ENCODE measurements at places on chromosomes 3 and 15. TPM values are rescaled to one million over a fixed set of nuclear protein-coding genes. Genes with fewer than 3 reads are reported as not detected.
A peak's percentile ranks its signal among the peaks of the same experiment; 100 is the strongest.

GLDN gene
- 0.27 TPM for total RNA-seq

CCDC33 gene
- not detected for total RNA-seq

TGM4 gene
- 0.33 TPM for total RNA-seq

MAP6D1 gene
- not detected for total RNA-seq

ADAMTS7 gene
- 1.7 TPM for total RNA-seq

ANKUB1 gene
- not detected for total RNA-seq

ARPC4 gene
- total RNA-seq: 192 TPM

GRCh38 chr3:183946037-183946436 lies 61.4 kb upstream of the PARL start:
- DNase-seq: no peak

GRCh38 chr3:170499562-170500156 lies 81.0 kb downstream of the CLDN11 start:
- DNase-seq: no peak

DNA sequence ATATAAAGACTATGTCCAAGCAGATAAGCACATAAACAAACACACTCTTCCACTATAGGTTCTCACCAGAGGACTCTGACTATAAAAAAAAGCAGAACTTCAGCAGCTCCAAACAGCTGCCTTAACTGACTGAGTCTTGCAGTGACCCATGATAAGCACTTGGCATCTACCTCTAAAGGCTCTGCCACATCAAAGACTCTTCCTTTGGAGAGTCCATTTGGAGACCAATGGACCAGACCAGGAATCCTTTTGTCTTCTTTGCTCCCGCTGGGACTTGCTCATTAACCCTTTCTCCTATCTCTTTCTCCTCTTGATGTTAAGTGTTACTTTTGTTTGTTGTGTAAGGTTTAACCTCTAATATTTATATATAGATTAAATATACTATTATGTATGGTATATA lies 424.1 kb downstream of the RSL24D1 start:
- no peak for DNase-seq

DNA sequence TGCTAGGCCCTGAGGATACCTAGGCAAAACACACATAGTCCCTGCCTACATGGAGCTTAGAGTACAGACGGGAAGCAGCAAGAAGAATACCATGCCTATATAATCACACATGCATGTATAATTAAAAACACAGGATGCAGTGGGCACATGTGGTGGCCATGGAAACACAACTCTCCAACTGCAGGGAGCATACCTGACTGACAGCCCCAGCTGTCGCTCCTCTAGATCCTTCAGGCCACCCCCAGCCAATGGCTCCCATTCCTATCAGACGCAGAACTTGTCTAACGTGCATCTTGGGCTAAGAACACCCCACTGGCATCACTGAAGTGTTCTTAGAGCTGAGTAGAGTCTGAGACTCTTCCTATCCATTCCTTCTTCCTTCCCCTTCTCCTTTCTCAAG lies 125.5 kb upstream of the FRMD4B start:
- DNase-seq: no peak

GRCh38 chr3:128496602-128497304 lies 3.8 kb upstream of the GATA2 start:
- peak; percentile 38 for DNase-seq

DNA sequence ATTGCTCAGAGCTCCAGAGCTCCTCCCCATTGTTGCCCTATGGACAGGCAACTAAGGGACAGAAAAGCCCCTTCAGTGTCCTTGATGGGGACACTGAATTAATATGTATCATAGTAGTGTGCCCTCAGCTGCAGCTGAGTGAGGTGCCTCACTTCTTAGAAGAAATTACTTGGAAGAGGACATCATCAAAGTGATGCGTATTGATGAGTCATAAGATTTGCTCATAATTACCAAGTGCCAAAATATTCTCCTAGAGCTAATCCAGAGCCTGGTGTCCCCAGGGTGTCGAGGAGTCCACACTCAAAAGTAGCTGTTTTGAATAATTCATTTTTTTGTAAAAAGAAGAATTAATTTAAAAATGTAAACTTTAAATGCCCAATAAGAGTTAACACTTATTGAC lies 200.7 kb upstream of the SEMA6D start:
- no peak for DNase-seq

DNA sequence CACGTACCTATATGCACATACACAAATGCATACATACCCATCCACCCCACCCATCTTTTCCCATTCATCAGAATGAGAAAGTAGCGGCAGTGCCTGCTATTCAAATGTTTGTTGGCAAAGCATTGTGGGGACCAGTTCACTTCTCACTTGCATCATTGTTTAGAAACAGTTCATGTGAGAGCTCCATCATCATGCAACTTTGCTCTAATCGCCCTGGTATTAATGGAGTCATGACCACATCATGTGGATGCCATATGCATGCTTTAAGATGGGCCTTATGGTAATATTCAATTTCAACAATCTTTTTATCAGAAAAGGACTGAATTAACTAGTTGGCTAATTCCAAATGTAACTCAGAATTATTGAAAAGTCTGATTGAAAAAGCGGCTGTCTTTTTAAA lies 80.5 kb downstream of the LRTM1 start:
- no peak for DNase-seq

DNA sequence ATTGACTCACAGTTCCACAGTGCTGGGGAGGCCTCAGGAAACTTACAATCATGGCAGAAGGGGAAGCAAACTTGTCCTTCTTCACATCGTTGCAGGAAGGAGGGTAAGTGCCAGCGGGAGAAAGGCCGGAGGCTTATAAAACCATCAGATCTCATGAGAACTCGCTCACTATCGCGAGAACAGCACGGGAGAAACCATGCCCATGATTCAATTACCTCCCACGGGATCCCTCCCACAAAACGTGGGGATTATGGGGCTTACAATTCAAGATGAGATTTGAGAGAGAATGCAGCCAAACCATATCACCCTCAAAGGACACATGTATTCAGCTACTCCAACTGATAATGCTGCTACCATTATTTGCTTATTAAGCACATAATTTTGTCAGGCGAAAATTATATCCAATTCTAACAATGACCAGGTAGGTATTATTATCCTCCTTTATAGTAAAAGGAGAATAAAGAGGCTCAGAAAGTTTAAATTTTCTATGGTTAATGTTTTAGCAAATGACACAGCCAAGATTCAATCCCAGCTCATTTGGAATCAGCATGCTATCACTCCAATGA lies 327.2 kb upstream of the CDIN1 start:
- DNase-seq: no peak

- DNase-seq: no peak
Observed at GRCh38 chr15:38610748-38611147, 46.1 kb upstream of the RASGRP1 start.

DNA sequence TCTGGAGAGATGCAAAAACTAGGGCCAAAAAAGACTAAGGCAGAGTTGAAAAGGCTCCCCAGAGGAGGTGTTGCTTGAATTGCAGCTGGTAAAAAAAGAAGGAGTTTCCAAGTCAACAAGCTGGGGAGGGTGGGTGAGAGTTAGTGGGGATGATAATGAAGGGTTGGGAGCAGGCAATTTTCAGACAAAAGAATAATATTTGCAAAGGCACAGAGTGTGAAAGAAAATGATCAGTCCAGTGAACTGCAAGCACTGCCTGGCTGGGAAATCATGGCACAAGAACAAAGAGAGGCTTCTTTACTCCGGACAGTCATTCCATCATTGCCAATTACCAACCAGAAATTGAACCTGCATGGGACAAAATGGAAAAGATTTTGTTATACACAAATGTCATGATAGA lies 42.2 kb downstream of the C3orf85 start:
- DNase-seq: no peak

DNA sequence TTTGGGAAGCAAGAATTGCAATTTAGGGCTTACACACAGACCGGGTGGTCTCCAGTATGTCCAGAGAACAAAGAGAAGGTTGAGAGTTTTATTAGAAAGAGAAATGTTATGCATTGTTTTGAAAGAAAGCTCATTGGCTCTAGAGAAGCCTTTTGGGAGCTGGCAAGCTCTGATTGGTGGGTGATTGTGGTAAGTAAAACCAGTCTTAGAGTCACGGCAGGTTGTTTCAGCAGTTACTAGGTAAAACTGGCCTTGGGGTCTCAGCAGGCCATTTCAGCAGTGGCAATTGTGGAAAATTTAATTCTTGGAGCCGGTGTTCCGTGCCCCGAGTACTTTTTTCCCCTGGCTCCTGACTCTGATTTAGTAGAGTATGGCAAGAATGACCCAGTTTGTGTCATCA lies 78.1 kb downstream of the MRPL46 start:
- no peak for DNase-seq

DNA sequence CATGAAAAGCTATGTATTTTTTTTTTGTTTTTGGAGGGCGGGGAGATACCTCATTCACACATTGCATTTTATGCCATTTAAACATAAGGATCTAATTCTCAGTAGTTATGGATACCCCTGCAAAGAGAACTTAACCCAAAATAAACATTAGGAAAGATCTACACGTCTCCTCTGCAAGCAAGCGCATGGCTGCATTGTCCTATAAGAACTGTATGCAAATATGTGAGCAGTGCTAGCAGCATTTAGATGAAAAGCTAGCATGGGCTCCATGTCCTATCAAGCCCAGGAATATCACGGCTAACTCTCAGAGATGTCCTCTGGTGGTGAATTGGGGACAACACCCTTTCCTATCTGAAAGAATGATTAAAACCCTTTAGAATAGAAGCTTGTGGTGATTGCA lies 292.8 kb downstream of the MEX3B start:
- DNase-seq: no peak

DNA sequence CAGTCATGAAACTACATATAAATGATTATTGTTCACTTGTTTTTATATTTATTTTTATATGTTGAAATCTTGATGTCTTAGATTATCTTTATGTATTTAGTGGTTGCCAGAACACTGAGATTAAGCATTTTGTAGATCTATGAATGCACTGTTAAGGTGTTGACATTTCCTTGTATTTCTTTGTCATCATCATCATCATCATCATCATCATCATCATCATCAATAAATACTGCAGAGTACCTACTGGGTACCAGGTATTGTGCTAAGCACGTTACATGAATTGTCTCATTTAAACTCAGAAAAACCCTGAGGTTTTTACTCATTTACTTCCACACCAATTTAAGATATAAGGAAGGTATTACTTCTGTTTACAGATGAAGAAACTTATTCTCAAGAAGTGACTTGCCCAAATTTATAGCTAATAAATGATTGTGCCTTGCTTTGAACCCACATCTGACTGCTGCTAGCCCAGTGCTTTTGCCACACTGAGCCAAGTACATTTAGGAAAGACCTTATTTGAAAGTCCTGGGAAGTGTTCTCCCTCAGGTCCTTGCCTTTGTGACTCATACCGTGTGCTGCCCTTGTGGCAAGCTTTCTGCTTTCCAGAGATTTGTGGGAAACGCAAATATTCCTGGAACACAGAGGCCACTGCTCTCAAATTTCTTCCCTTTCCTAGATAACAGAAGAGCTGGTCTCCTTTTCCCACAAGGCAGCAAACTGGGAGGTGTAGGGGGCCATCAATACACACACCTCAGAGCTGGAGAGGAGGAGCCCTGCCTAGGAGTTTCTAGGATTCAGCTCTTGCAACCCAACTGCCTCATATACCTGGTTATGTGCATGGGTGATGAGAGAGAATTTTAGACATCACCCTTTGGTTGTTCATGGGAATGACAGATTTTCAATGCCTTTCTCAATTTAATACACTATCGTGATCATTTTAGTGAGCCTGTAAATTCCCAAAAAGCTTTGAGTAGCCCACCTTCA lies 115.4 kb upstream of the C15orf61 start:
- no peak for DNase-seq

- no peak for DNase-seq
Observed at GRCh38 chr3:102113421-102114041, 264.2 kb downstream of the NFKBIZ start.

DNA sequence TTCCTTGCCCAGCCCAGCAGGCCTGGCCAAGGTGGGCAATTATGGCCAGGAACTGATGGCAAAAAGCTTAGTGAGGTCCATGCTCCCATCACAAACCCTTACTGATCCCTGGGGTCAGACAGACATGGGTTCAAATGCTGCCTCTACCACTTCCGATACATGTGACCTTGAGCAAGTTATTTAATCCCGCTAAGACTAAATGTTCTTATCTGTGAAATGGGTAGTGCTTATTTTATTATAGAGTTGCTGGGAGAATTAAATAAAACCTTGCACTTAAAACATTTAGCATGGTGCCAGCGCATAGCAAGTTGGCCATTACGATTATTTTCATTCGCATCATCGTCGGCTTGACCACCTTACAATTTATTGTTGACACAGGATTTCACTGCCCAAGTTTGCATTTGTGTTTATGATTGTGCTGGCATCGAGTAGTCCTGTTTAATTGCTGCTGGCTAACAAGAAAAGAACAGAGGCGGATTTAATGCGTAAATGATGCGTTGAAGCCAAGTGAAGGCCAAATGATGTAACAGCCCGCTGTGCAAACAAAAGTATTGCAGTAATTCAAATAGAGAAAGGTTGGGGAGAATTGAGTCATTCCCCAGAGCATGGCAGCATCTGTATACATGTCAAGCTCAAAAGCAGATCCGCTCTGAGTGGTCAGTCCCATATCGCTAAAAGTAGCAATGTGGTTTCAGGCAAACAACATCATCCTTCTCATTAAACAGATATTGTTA lies 7.3 kb upstream of the FURIN start:
- no peak for DNase-seq

DNA sequence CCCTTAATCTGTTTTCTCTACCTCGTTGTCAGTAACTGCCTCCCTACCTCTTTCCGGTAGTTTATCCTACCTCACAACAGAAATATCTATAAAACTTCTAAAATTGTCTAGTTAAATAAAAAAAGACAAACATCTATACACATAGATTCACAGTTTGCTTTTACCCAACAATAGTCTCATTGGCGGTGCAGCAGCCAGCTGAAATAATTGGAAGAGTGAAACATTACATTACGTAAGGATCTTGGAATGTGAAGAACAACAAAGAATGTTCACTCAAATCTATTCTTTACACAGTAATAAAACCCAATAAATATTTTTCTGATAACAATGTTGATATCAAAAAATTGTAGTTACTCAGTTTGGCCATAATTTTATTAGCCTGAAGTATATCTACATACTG lies 115.5 kb upstream of the ARPP21 start:
- no peak for DNase-seq

DNA sequence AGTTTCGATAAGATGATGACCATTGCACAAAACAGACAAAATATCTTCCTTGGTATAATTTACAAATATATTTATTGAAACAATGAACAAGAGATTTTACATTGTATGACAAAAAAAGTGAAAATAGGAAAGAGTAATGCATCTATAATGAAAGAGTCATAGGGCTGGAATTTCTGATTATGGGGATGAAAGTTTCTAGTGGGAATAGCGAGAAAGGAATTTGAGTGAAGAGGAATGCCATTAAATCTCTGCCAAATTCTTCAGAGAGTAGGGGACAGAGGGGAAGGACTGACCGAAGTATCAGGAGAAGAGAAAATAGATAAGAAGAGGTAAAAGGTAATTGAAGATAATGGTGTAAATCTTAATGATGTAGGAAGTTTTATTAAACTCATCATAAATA lies 125.4 kb downstream of the VGLL3 start:
- no peak for DNase-seq
